ENCODE measurements at places on chromosomes 11 and 22.

DNA sequence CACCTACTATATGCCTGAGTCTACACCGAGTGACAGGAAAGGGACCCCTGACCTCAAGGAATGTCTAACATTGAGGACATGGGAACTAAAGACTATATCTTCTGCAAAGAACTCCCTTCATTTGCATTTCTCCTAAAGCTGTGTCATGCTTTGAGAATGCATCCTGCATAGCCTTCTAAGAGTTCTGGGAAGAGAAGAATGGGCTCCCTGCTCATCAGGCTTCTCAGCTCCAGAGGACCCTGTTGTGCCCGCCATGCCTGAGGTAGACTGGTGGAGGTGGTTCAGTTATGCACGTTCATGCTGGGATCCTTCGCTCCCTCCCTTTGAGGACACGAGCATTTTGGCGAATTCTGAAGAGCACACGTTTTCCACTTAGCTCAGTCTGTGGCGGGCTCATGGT is 63.3 kb downstream of the GRIK4 start:
- DNase-seq, result no peak

DNA sequence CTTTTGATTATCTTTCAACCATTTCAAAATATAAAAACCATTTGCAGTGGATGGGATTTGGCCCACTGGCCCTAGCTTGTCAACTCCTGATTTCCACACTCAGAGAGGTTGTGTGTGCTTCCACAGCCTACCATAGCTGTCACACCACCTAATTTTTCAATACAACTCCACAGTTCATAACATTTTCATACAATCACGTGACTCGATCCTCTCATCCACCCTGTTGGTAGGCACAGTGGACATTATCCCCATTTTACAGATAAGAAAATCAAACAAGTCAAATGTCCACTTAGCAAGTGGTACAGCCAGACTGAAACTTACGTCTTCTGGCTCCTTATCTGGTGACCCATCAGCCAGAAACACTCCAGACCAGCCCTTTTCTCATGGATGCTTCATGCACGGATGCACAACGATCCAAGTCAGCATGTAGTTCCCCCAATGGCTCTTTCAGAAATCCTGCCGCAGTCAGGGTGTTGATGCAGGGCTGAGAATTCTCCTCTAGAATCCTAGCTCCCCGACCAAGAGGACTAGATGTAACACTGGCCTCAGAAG is 88.0 kb downstream of the ABTB2 start:
- no peak for DNase-seq

DNA sequence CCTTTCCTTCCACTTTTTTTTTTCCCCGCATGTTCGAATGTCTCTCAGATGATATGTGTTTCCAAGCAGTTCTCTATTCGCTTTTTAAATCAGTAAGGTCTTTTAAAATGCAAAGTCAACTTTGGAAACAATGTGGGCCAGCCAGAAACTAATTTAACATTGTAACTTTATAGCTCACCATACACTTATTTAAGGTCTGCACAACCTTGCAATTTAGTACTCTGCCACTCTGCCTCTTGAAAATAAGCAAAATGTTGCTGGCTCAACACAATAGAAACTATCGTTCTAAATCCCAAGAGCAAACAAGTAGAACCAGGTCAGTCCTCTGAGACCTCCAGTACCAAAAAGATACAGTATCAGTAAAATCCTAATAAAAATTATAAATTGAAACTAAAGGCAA is 109.0 kb downstream of the SIK3 start:
- DNase-seq, result no peak

- no peak for DNase-seq
Measured at GRCh38 chr11:22521226-22521625, 104.4 kb downstream of the FANCF start.

GRCh38 chr11:61075891-61076290 is 26.4 kb upstream of the CD5 start:
- DNase-seq, result no peak

DNA sequence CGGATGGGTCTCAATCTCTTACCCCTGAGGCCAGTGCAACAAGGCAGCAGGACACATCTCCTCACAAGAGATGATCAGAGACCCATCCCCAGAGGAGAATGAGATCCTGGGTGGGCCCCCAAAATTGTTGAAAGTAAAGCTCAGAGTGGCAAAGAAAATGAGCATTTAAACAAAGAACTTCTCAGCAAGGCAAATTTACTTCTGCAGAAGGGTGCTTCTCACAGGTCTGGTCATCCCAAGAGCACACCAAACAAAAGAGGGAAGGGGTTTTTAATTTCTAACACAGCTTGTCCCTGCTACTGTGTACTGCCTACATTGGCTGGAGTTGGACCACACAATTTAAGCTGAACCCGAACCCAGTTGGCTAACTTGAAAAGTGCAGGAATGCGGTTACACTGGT is 1628.6 kb upstream of the RAG2 start:
- no peak for DNase-seq
